Effector CD8-positive, alpha-beta T cell (primary cell): ENCODE measurements at places on chromosomes 12 and 14.

GRCh38 chr12:69519871-69520270 lies 49.7 kb downstream of the FRS2 start:
- no peak for DNase-seq

GRCh38 chr12:13036881-13037280 lies 7.3 kb upstream of the FAM234B start:
- no peak for DNase-seq

- DNase-seq = no peak
These were observed 52.9 kb downstream of the ANO6 start for GRCh38 chr12:45268672-45269411.

DNA sequence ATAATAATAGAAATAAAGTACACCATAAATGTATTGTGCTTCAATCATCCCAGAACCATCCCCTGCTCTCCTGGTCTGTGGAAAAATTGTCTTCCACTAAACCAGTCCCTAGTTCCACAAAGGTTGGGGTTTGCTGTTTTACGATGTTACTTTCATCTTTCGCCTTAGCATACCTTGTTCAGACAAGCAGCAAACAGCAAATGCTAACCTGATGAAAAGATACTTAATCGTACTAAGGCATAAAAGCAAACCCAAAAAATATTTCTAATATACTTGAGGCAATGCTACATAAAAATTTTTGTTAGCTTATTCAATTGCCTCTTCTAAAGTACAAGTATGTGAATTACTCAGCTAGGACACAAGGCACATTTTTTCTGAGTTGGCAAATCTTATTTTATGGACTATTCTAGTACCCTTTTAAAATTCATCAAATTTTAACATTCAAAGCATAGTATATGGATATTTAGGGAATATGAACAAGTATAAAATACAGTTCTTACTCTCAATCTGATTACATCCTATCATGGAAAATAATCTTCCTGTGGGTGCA lies 97.1 kb upstream of the PLEKHG7 start:
- DNase-seq = no peak

DNA sequence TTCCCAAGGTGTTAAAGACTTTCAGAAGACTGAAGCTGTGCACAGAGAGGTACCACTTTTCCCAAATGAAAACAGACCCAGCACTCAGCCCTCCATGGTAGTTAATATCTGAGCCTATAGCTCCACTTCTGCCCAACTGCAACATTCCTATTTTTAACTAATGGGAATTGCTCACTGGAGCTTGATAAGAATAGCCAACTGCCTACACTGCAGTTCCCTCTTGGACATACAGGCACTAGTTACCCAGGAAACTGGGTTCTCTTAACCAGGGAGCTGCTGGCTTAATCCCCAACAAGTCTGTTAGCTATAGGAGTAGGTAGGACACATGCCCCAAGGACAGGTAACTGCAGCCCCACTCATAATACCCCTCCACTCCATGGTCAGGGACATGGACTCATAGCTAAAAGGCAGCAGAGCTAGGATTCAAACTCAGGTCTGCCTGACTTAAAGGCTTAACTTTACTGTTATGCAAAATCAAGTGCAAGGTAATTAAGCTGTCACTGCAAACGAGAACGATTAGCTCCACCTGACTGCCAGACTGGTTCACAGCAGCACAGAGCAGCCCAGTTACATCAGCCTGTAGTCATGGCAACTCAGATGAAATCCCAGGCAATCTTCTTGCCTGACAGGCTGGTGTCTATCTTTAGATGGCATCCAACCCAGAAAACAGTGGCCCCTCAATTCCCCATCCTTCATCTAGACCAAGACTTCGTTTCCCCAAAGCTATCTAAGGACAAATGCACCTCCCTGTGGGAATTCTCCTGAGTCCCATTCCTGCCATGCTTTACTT lies 77.1 kb upstream of the ACTN1 start:
- DNase-seq = no peak
